ENCODE measurements at places on chromosomes 7 and 10. TPM values are rescaled to one million over a fixed set of nuclear protein-coding genes. Genes with fewer than 3 reads are reported as not detected.

The ECHDC3 gene
- total RNA-seq = not detected

The CC2D2B gene
- 0.64 TPM for total RNA-seq

The PCLO gene
- not detected for total RNA-seq

The FGFR2 gene
- total RNA-seq = not detected

The NKX2-3 gene
- total RNA-seq = not detected

The HABP2 gene
- not detected for total RNA-seq

The OR6B1 gene
- not detected for total RNA-seq

The MOGAT3 gene
- not detected for total RNA-seq

The SEMA3A gene
- total RNA-seq = 0.59 TPM

The EPDR1 gene
- 0.20 TPM for total RNA-seq

The LFNG gene
- 86.6 TPM for total RNA-seq

The ARHGAP19 gene
- total RNA-seq = 41.3 TPM

The LGI1 gene
- total RNA-seq = not detected

The ANAPC16 gene
- 78.7 TPM for total RNA-seq

The ADAMTS14 gene
- not detected for total RNA-seq

The PRSS1 gene
- total RNA-seq = not detected

The SLC26A4 gene
- total RNA-seq = 3.5 TPM

The TMEM140 gene
- total RNA-seq = 14.0 TPM

The CHN2 gene
- total RNA-seq = 3.4 TPM

The IQCE gene
- total RNA-seq = 9.2 TPM

The MKI67 gene
- total RNA-seq = 272 TPM

The NPSR1 gene
- total RNA-seq = not detected

The TLX1 gene
- not detected for total RNA-seq

The BMPR1A gene
- total RNA-seq = 9.6 TPM

The MYPN gene
- total RNA-seq = not detected

The CALHM1 gene
- total RNA-seq = 0.25 TPM

The SLC26A3 gene
- not detected for total RNA-seq

The PLEKHS1 gene
- total RNA-seq = not detected

Measured in T-helper 2 cell treated with Interferon-gamma antibody and Interleukin-4, amounts not matched to agents 100 ng/mL and 5 ng/mL, for 36 hours (primary cell).